T-cell (primary cell): ENCODE measurements at places on chromosomes 6 and 20. TPM values are rescaled to one million over a fixed set of nuclear protein-coding genes. Genes with fewer than 3 reads are reported as not detected.

GRCh38 chr6:16425881-16426615 is 187.7 kb downstream of the GMPR start:
- no peak for DNase-seq
- no peak overlapping the region for H3K4me3 ChIP-seq
- no peaks in the 10 kb centered on the region for H3K36me3 ChIP-seq
- no peaks in the 10 kb centered on the region for H3K27me3 ChIP-seq

GRCh38 chr6:160735523-160735922 is 33.5 kb downstream of the PLG start:
- H3K4me1 ChIP-seq = no peaks in the 10 kb centered on the region
- H3K4me3 ChIP-seq = no peak overlapping the region
- H3K27me3 ChIP-seq = peaks cover 14% of the 10 kb centered on the region

DNA sequence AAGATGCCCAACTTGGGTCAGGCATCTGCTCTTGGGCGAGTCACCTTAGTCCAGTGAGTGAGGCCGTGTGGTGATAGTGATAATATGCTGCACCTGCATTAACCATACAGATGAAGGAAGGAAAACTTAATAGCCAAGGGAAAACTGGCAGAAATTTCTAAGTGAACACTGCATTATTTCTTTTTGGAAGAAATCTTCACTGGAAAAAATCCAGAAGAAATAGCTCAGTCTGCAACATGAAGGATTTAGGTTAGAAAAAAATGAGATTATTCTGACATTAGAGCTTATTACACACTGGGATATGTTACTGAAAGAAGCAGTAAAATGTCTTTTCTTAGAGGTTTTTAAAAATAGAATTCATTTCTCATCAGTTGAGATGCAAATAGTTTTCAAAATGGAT is 947.3 kb downstream of the KIF16B start:
- no peak overlapping the region for H3K27ac ChIP-seq
- no peak for DNase-seq
- no peak overlapping the region for H3K4me3 ChIP-seq
- no peaks in the 10 kb centered on the region for H3K4me1 ChIP-seq
- no peaks in the 10 kb centered on the region for H3K27me3 ChIP-seq

GRCh38 chr6:147331401-147331800 is 127.2 kb downstream of the STXBP5 start:
- no peaks in the 10 kb centered on the region for H3K27me3 ChIP-seq
- no peak overlapping the region for H3K27ac ChIP-seq
- no peaks in the 10 kb centered on the region for H3K4me1 ChIP-seq
- DNase-seq = no peak
- H3K4me3 ChIP-seq = no peak overlapping the region

- H3K4me1 ChIP-seq = peaks cover 15% of the 10 kb centered on the region
- H3K27ac ChIP-seq = peak overlapping the region; percentile 88
- H3K27me3 ChIP-seq = no peaks in the 10 kb centered on the region
- H3K4me3 ChIP-seq = no peak overlapping the region
- no peaks in the 10 kb centered on the region for H3K36me3 ChIP-seq
These were observed 11.6 kb downstream of the PLN start for GRCh38 chr6:118559659-118560058.

DNA sequence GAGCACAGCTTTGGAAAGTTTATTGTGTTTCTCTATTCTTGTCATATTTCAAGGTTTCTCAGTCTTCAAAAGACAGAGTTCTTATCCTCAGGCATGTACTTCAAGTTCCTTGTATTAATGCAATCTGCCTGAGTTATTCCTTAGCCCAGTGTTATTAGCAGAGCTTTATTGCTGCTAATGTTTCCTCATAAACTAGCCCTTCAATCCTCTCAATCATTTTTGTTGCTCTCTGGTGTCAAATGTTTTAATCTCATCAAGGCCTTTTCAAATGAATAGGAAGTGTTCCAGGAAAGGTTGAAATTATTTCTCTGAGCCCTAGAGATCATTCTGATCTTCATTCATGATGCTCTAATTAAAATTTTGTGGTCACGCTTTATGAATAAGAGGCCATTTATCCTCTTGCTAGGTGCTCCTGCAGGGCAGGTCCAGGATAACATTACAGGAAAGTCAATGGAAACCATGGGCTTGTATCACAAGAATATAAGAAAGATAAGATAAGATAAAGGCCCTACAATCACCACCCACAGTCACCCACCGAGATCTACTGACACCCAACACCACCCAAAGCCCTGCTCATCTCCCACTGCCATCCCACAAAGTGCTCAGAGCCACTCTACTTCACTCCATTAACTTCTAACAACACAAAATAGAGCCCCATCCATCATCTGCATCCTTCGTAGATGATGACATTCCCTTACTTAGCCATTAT is 125.9 kb downstream of the COL9A1 start:
- H3K27ac ChIP-seq = no peak overlapping the region
- H3K36me3 ChIP-seq = no peaks in the 10 kb centered on the region
- no peaks in the 10 kb centered on the region for H3K27me3 ChIP-seq

GRCh38 chr20:50585214-50585613 is 75.0 kb downstream of the PTPN1 start:
- H3K27ac ChIP-seq = no peak overlapping the region
- no peaks in the 10 kb centered on the region for H3K27me3 ChIP-seq
- H3K36me3 ChIP-seq = peaks cover 13% of the 10 kb centered on the region
- no peaks in the 10 kb centered on the region for H3K4me1 ChIP-seq
- H3K4me3 ChIP-seq = no peak overlapping the region

- H3K4me3 ChIP-seq = no peak overlapping the region
- DNase-seq = no peak
- peaks cover 6% of the 10 kb centered on the region for H3K36me3 ChIP-seq
- no peak overlapping the region for H3K27ac ChIP-seq
- no peaks in the 10 kb centered on the region for H3K27me3 ChIP-seq
These were observed 19.2 kb upstream of the FAM83C start for GRCh38 chr20:35311409-35311808.

- peak; percentile 12 for DNase-seq
- H3K4me1 ChIP-seq = peaks cover 22% of the 10 kb centered on the region
- no peaks in the 10 kb centered on the region for H3K36me3 ChIP-seq
- H3K27ac ChIP-seq = peak overlapping the region; percentile 60
- peak overlapping the region; percentile 66 for H3K4me3 ChIP-seq
These were observed 437 bp downstream of the CD40 start for GRCh38 chr20:46118481-46119020.

- no peak overlapping the region for H3K27ac ChIP-seq
- no peaks in the 10 kb centered on the region for H3K27me3 ChIP-seq
- DNase-seq = no peak
These were observed 70.5 kb upstream of the ADTRP start for GRCh38 chr6:11848852-11849731.

- H3K27me3 ChIP-seq = no peaks in the 10 kb centered on the region
- H3K4me3 ChIP-seq = no peak overlapping the region
These were observed 60.3 kb upstream of the C20orf144 start for GRCh38 chr20:33601861-33602260.

DNA sequence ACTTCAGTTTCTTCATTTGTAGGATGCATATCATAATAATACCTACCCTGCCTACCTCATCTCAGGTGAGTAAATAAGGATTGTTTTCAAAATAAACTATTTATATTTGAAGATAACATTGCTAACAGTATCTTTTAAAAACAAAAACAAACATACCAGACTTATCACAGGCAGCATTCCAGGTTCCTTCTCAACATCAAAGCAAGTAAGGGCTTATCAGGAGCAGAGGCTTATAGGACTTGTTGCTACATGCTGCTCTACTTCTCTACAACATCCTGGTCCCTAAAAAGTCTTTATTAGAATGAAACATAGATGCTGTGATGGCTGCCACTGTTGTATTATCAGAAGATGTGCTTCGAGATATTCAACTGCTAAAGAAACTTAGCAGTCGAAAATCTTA is 149.2 kb upstream of the PRDM1 start:
- H3K27me3 ChIP-seq = no peaks in the 10 kb centered on the region
- no peak overlapping the region for H3K27ac ChIP-seq
- H3K4me3 ChIP-seq = no peak overlapping the region
- DNase-seq = no peak
- H3K4me1 ChIP-seq = no peaks in the 10 kb centered on the region

- H3K27me3 ChIP-seq = peaks cover 37% of the 10 kb centered on the region
- H3K4me1 ChIP-seq = no peaks in the 10 kb centered on the region
- H3K27ac ChIP-seq = no peak overlapping the region
These were observed 20.8 kb upstream of the MLN start for GRCh38 chr6:33824461-33825154.

DNA sequence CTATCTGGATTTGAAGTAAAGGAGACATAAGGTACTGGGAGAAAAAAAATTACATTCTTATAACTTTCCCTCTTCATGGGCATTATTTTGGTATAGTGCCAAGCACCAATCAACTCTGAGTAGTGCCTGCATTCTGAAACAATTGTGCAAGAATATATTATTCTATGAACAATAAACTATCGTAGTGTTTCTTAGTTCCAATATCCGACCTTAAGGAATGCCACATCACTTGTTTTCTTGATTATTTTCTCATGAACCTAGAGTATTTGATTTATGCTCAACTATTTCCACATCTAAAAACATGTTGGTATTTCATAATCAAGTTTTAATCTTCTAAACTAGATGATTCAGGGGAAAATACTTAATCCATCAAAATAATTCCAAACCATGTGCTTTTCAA is 294.4 kb upstream of the TBX18 start:
- no peak overlapping the region for H3K4me3 ChIP-seq
- no peak for DNase-seq
- no peak overlapping the region for H3K27ac ChIP-seq
- no peaks in the 10 kb centered on the region for H3K36me3 ChIP-seq
- H3K27me3 ChIP-seq = no peaks in the 10 kb centered on the region

DNA sequence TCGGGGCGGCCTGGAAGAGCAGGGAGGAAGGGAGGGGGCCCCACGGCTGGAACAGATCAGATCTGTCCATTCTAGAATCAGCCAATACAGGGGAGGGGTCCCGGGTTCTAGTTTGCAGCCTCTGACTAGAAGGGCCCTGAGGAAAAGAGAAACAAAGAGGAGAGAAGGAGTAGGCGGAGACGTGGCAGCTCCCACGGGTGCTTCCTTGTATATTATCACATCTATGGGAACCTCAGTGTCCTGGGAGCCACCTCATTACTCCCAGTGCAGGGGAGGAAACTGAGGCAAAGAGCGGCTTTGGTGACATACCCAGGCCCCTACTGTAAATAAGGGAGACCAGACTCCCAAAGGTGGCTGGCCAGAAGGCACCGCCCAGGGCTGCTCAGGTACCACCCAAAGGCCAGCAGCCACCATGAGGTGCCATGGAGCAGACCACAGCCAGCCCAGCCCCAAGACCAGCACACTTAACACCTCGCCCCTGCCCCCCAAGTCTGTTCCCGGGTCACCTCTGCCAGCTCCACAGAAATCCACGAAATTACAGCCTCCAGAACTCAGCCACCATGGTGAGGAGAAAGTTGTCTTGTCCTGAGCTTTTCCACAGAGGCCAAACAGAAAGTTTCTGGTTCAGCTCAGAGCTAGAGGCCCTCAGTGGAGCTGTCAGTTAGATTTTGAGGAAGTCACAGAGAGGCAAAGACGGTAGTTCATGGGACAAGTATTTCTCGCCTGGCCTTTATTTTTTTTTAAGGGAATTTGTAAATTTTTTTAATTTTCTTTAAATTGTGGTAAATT is 2.1 kb downstream of the ZC3H12D start:
- no peaks in the 10 kb centered on the region for H3K36me3 ChIP-seq
- peak overlapping the region; percentile 70 for H3K4me3 ChIP-seq
- peak overlapping the region; percentile 98 for H3K27ac ChIP-seq
- no peak for DNase-seq

- no peaks in the 10 kb centered on the region for H3K27me3 ChIP-seq
- H3K4me3 ChIP-seq = no peak overlapping the region
- H3K4me1 ChIP-seq = no peaks in the 10 kb centered on the region
- no peaks in the 10 kb centered on the region for H3K36me3 ChIP-seq
- no peak for DNase-seq
These were observed 98.7 kb downstream of the ERMARD start for GRCh38 chr6:169850154-169850553.

GRCh38 chr6:15474196-15474595 is 188.6 kb downstream of the DTNBP1 start:
- no peak for DNase-seq
- H3K27me3 ChIP-seq = no peaks in the 10 kb centered on the region
- H3K4me1 ChIP-seq = no peaks in the 10 kb centered on the region
- H3K27ac ChIP-seq = no peak overlapping the region

GRCh38 chr20:2396241-2396814 is 15.6 kb downstream of the TGM6 start:
- no peaks in the 10 kb centered on the region for H3K4me1 ChIP-seq
- no peak overlapping the region for H3K27ac ChIP-seq
- H3K36me3 ChIP-seq = no peaks in the 10 kb centered on the region
- DNase-seq = no peak

GRCh38 chr6:163668061-163668426 is 253.5 kb downstream of the QKI start:
- H3K4me1 ChIP-seq = no peaks in the 10 kb centered on the region
- DNase-seq = no peak
- no peaks in the 10 kb centered on the region for H3K27me3 ChIP-seq
- H3K27ac ChIP-seq = no peak overlapping the region
- H3K36me3 ChIP-seq = no peaks in the 10 kb centered on the region
- H3K4me3 ChIP-seq = no peak overlapping the region

DNA sequence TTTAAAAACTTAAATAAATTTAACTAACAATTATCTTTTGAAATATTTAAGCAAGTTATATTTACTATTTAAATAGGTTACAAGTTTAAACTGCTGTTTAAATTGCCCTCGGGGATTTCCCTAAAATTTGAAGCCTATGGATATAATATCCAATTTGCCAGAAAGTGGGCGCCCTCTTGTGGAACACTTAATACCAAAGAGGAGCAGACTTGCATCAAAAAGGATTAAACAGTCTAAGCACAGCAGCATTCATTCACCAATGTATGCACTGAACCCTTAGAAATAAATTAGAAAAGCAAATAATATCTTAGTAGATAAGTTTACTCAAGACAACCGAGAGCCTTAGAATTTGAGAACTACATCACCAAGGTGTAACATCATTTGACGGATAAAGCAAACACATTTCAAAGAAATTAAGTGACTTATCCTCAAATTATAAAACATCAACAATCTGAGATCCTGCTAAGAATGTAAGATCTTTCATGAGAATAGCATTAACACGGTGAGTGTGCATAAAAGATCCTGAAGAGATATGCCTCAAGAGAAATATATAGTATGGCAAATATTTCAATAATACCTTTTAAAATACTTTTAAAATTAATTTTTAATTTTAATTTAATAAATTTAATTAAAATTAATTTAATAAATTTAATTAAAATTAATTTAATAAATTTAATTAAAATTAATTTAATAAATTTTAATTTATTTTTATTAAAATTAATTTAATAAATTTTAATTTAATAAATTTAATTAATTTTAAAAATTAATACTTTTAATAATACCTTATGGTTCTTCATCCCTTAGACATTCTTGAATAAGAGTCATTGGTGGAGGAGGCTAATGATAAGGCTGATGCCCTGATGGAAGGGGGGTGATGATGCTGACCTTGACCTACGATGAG is 11.5 kb upstream of the MEP1A start:
- no peak overlapping the region for H3K27ac ChIP-seq
- no peak for DNase-seq
- no peaks in the 10 kb centered on the region for H3K4me1 ChIP-seq
- no peaks in the 10 kb centered on the region for H3K27me3 ChIP-seq
- no peaks in the 10 kb centered on the region for H3K36me3 ChIP-seq

The CSNK2B gene
- total RNA-seq = 129 TPM

The SDHAF4 gene
- total RNA-seq = 10.7 TPM

The COL19A1 gene
- 0.55 TPM for total RNA-seq

The HLA-DQA1 gene
- 10.8 TPM for total RNA-seq

The PFDN4 gene
- total RNA-seq = 17.6 TPM

The MYMX gene
- not detected for total RNA-seq

The DSN1 gene
- 11.0 TPM for total RNA-seq

The LRP11 gene
- total RNA-seq = not detected

The HDGFL1 gene
- not detected for total RNA-seq

The PLCB4 gene
- not detected for total RNA-seq

The XKR7 gene
- not detected for total RNA-seq

The PBX2 gene
- 124 TPM for total RNA-seq

The CTAGE9 gene
- total RNA-seq = not detected

The MATN4 gene
- total RNA-seq = not detected

The PDYN gene
- not detected for total RNA-seq
